ENCODE measurements at places on chromosomes 1 and 21.

- no peak for DNase-seq
Observed at GRCh38 chr1:7284839-7285435, 486.2 kb upstream of the VAMP3 start.

GRCh38 chr1:169680377-169681019, 30.9 kb downstream of the SELL start:
- no peak for DNase-seq

DNA sequence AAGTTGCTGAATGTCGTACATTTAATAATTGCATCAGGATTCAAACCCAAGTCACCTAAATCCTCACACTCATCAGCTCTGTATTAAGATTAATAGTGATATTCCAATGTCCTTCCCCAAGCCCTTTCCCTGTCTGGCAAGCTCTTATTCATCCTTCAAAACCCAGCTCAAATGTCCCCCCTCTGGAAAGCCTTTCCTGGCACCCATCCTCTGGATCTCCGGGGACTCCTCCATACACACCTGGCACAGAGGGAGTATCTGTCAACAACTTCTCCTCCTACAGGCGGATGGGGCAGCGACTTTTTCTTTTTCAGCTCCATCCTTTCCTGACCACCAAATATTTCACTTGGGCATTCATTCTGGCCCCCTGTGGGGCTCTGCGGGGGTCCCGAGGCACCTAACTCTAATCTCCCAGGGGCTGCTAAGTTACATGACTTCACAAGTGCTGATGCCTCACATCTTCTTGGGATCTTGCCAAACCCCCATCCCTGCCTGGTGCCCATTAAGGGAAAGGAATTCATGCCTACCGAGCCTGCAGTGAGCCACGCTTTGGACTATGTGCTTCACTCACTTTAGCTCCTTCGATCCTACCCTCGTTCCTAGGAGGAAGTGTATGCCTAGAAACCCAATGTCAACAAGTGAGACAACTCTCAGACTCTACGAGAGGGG, 15.2 kb downstream of the TINAGL1 start:
- no peak for DNase-seq

GRCh38 chr1:121414905-121415304, 230.1 kb downstream of the SRGAP2C start:
- DNase-seq, result no peak
